ENCODE measurements at places on chromosomes 7 and 10. TPM values are rescaled to one million over a fixed set of nuclear protein-coding genes. Genes with fewer than 3 reads are reported as not detected.

Gene SPDYE5
- total RNA-seq: not detected

Gene HOGA1
- 17.6 TPM for total RNA-seq

Gene NANOS1
- 7.8 TPM for total RNA-seq

Gene CHAT
- total RNA-seq: not detected

Gene RAB19
- total RNA-seq: not detected

Gene RPP38
- 11.5 TPM for total RNA-seq

Gene CLDN4
- 0.41 TPM for total RNA-seq

Gene APBB1IP
- 1.4 TPM for total RNA-seq

Gene NRG3
- 1.4 TPM for total RNA-seq

Measured in right atrium auricular region (tissue), 2 donors.